HTR-8/SVneo (cell line): ENCODE measurements at places on chromosomes 2 and 18.
A peak's percentile ranks its signal among the peaks of the same experiment; 100 is the strongest.

GRCh38 chr18:8526332-8526731 is 82.9 kb upstream of the RAB12 start:
- DNase-seq: no peak

DNA sequence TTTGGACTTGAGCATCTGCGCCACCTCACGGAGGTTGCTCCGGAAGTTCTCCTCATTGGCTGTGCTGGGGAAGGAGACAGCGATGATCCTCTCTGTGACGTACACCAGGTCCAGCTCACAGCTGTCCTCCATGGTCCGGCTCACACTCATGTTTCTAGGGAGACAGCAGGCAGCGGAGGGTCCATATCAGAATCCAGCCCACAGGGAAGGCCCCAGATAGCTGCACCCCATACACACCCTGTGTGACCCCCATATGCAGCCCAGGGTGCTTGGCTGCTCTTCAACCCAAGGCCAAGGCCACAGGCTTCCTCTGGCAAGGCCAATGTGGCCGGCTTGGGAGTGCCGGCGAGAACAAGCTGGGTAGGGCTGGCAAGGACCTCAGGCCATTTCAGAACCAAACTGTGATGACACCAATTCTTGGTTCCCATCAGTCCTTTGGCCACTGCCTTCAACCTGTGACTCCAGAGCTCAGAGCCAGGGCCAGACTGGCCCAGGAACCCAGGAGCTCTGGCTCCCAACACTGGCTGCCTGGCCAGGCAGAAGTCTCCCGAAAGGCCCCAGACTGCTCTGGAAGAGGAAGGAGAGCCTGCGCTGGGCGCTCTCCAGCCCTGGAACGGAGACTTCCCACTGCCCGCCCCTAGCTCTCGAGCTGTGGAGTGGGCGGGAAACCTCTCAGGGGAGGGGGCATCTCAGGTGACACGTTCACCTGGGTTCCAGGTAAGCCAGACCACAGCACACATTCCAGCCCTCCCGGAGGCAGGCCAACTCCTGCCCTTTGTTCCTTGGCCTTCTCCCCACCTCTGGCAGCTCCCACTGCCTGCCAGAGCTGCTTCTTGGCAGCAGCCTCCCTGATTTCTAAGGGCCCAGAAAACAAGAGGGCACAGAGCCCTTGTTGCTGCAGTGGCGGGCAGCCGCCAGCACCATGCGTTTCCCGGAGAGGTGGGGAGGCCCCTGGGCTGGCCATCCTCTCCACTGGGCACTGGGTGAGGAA is 104.7 kb downstream of the TNS1 start:
- no peak for DNase-seq

DNA sequence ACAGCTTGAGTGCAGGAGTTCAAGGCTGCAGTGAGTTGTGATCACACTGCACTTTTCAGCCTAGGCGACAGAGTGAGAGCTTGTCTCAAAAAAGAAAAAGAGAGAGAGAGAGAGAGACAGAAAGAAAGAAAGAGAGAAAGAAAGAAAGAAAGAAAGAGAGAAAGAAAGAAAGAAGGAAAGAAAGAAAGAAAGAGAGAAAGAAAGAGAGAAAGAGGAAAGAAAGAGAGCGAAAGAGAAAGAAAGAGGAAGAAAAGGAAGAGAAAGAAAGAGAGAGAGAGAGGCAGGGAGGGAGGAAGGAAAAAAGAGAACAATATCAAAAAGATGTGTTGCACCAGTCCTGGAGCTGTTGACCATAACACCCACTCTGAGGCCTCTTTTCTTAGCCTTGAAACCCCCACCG is 89.8 kb upstream of the MBOAT2 start:
- DNase-seq: no peak

DNA sequence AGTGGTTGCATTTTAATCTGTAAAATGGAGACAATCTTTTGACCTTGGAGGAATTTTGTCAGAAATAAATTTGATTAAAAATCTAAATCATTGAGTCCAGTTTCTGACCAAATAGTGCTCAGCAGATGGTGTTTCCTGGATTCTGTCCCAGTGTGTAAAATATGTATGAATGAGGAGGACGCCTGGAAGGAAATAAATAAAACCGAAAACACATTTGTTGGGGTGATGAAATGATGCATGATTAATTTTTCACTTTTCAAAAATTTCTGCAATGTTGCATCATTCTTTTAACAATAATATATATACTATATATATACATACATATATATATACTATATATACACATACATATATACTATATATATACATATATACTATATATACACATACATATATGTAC is 261.1 kb upstream of the TRIB2 start:
- no peak for DNase-seq

DNA sequence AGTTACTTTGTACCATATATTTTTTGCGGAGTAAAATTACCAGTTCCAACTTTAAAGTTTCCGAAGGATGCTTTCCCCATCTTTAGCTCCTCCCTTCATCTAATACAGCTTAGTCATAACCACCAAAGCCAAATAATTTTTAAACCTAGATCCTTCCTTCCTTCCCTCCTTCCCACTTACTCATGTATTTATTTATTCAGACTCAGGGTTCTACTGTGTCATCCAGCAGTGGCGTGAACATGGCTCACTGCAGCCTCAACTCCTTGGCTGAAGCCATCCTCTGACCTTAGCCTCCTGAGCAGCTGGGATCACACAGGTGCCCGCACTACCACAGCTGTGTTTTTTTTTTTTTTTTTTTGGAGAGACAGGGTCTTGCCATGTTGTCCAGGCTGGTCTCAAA is 4.4 kb downstream of the LPIN2 start:
- no peak for DNase-seq

DNA sequence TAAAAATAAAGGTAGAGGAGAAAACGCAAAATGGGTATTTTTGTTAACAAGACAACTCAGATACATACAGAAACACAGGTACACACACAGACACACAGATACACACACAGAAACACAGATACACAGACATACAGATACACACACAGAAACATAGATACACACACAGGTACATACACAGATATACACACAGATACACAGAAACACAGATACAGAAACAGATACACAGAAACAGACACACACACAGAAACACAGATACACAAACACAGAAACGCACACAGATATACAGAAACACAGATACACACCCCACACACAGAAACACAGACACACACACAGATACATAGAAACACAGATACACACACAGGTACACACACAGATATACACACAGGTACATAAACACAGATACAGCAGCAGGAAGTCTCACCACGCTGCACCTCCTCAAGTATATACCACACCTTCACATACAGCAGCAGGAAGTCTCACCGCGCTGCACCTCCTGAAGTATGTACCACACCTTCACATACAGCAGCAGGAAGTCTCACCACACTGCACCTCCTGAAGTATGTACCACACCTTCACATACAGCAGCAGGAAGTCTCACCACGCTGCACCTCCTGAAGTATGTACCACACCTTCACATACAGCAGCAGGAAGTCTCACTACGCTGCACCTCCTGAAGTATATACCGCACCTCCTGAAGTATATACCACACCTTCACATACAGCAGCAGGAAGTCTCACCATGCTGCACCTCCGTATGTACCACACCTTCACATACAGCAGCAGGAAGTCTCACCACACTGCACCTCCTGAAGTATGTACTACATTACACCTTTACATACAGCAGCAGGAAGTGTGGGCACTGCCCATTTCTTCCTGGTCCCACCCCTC is 250.5 kb downstream of the HDAC4 start:
- DNase-seq: no peak

- DNase-seq: no peak
Observed at GRCh38 chr2:240663546-240664190, 19.0 kb downstream of the AQP12B start.

GRCh38 chr2:97732436-97733340 is 19.3 kb downstream of the ZAP70 start:
- no peak for DNase-seq

DNA sequence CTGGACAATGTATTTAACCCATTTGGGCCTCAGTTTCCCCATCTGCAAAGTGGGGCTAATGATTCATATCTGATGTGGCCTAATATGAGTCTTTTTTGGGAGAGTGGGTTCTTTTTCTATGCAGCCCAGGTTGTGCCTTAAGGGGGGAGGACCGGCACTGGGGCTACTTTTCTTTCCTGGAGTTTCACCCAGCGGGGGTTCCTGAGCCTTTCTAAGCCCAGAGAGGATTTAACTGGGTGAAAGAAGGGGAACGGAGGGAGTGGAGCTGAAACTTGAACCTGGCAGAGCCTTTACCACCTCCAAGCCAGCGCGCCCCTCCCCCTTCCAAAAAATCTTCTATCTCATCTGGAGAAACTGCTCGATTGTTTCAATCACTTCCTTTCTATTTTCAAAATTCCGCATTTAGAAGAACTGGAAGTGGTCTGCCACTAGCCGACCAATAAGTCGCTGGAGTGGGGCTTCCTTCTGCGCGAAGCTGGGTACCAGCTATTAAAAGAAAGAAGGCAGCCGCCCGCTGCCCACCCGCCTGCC is 205.0 kb upstream of the SMAD2 start:
- no peak for DNase-seq

GRCh38 chr2:124884315-124884714 is 859.2 kb downstream of the CNTNAP5 start:
- no peak for DNase-seq

DNA sequence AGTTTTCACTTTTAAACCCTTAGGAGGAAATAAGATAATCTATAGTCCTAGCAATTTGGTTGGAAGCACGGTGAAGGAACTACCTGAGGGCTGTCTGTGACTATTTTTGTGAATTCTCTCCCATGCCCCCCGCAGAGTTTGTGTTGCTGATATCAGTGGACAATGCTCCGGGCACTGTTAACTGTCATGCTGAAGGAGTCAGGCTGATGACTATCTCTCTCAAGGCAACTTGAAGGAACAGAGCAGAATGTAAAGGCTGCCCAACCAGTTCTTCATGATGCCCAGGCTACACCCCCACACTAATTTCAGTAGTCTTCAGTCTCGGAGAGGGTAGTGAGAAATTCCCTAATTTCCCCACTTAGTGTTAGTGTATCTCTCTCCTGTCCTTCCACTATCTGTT is 21.6 kb upstream of the RAB6C start:
- no peak for DNase-seq

GRCh38 chr18:12748671-12749070 is 45.8 kb downstream of the PSMG2 start:
- no peak for DNase-seq

GRCh38 chr2:127649684-127650040 is 3.7 kb downstream of the GPR17 start:
- peak; percentile 81 for DNase-seq

GRCh38 chr2:20356042-20356441 is 5.4 kb upstream of the PUM2 start:
- peak; percentile 32 for DNase-seq

GRCh38 chr2:207202645-207203044 is 36.9 kb upstream of the KLF7 start:
- DNase-seq: peak; percentile 24

DNA sequence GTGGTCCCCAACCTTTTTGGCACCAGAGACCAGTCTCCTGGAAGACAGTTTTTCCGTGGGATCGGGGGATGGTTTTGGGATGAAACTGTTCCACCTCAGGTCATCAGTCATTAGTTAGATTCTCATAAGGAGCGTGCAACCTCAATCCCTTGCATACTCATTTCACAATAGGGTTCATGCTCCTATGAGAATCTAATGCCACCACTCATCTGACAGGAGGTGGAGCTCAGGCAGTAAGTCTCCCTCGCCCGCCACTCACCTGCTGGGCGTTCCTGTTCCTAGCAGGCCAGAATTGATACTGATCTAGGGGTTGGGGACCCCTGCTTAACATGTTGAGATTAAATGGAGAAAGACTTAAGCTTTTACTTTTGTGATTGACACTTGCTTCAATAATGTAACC is 9.9 kb downstream of the NABP1 start:
- DNase-seq: no peak

- no peak for DNase-seq
Observed at GRCh38 chr2:7950035-7950612, 731.7 kb upstream of the ID2 start.

DNA sequence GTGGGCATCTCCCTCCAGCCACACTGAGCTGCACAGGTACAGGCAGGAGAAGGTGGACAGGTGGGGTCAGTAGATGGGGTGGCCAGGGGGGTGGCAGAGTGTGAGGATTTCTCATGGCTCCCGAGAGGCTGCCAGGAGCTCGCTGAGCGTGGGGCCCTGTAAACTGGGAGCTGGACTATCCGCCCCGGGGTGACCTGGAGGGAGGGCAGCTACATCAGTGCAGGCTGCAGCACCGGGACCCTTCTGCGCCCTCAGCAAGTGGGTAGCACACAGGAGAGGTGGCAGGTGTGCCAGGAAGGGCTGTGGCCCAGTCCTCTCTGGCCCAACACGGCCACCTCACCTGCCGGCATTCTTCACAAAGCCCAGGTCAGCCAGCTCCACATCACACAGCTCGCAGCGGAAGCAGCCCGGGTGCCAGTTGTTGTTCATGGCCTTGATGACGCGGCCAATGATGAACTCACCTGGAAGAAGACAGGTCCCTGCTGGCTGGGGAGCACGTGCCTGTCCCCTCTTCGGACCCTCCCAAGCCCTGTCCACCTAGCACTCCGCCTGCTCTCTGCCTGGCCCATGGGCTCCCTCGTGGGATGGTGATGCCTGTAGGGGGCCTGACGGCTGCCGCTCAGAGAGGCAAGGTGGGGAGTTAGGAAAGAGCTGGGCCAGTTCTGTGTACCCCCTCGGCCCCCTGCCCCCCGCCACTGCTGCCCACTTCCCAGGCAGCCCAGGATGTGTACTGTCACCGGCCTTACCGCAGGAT is 8.3 kb downstream of the GPR17 start:
- no peak for DNase-seq

- no peak for DNase-seq
Observed at GRCh38 chr2:79882548-79882947, 369.7 kb downstream of the CTNNA2 start.

- DNase-seq: no peak
Observed at GRCh38 chr2:96122391-96122790, 6.0 kb upstream of the ADRA2B start.

DNA sequence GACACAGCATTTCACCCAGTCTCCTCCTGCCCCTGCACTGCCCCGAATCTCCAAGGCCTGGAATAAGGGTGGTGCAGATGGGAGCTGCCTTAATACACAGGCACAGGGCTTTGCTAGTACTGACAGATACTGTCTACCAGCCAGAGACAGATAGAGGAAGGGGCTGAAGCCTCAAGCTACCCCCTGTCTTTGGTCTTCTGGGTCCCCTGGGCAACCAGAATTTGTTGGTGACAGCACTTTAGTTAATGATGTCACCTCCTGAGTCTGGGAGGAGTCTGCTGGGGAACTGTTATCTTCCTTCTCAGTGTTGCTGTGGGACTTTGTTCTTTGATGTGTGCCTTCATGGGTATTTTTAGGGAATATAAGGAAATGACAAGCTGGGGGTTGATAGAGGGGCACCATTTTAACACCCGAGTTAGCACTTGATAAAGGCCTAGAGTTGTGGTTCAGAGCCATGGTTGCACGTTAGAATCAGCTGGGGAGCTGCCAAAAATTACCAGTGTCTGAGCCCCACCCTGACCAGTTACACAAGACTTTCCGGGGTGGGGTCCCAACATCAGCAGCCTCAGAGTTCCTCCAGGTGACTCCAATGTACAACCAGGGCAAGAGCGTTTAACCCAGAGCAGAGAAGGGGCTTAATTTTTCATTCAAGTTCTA is 136.8 kb downstream of the SMAD7 start:
- DNase-seq: no peak
